ENCODE measurements at places on chromosomes 4 and X.

DNA sequence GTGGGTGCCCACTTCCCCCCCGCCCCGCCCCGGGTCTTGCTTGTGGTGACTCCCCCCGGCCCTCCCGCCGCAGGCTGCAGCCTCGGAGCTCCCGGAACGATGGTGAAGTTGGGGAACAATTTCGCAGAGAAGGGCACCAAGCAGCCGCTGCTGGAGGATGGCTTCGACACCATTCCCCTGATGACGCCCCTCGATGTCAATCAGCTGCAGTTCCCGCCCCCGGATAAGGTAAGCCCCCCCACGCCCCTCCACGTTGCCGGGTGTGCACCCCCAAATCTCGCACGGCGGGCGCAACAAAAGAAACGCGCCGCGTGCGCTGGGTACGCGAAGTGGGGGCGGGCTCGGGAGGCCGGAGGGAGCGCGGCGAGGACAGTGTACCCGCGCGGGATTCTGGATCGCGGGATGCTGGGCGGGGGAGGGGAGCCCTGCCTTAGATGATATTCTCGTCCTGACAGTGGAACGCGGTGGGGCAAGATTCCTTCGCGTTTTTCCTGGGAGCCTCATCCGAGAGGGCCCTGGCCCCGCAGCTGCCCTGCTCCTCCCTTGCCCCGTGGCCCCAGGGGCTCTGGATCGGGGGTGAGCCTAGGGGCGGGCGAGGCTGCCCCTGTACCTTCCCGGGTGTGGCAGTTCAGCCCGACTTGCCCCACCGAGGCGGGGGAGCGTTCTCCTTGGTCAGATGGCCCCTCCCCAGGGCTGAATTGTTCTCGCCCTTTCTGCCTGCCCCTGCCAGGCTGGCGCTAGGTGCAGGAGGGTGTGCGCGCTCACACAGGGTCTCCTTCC is 819 bp downstream of the NSG1 start:
- no peak for DNase-seq

- DNase-seq = no peak
Measured at GRCh38 chr4:24559889-24560288, 24.5 kb downstream of the DHX15 start.

GRCh38 chr4:14165222-14165920 is 537.8 kb upstream of the BOD1L1 start:
- DNase-seq = peak; percentile 71

GRCh38 chrX:100098660-100099375 is 311.3 kb downstream of the PCDH19 start:
- no peak for DNase-seq

DNA sequence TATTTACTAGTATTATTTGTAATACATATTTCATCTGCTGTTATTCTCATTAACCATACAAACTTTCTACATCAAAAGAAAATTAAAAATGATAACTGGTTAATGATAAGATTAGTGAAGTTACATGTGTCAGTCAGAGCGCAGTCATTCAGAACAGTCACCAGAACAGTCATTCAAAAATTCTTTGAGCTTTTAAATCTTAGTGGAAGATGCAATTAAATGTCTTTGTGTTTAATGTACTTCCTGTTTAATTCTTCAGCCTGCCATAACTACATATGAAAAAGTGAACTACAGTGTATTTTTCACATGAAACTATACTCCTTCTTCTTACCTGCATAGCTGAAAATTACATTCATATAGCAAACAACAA is 179.7 kb upstream of the NDST4 start:
- DNase-seq = no peak

GRCh38 chr4:11014199-11014598 is 329.6 kb upstream of the CLNK start:
- DNase-seq = no peak

DNA sequence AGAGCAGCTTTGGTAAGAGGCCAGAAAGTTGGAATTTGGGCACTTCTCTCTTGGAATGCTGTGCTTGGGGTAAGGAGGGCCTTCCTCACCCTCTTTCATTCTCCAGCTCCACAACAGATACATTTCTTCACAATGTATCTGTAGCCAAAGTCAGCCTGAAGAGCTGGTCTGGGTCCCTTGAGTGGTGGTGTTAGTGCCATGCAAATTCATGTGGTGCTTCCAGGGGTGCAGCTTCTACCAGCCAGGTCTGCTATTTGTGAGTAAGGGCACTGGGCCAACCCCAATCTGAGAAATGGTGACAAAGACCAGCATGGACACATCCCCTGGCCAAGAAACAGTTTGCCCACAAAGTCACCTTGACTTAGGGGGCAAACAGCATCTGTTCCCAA is 17.8 kb downstream of the AMER1 start:
- no peak for DNase-seq

DNA sequence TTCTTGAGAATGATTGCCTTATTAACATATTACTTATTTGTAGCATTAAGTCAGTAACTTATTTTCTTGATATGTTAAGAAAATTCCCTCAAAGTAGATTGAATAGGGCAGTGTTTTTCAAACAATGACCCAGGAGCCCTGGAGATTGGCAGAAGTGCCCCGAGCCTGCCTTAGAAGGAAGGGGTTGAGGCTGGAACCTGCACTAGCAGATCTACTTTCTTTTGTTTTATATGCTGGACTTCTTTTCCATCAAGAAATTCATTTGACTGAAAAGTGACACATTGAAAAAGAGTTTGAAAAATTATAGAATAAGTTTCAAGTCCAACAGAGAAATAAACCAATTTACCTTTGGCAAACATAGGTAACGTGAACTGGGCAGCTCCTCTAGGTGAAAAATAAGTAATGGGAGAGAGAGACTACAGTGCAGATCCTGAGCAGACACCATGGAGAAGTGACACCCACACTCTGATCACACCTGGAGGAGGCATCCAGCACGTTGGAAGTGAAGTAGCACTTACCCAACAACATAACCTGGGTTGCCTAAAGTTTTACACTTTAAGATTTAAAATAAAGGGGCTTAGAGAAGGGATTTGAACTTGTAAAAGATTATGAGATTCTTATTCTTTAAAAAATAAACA is 18.6 kb downstream of the ARSJ start:
- no peak for DNase-seq

DNA sequence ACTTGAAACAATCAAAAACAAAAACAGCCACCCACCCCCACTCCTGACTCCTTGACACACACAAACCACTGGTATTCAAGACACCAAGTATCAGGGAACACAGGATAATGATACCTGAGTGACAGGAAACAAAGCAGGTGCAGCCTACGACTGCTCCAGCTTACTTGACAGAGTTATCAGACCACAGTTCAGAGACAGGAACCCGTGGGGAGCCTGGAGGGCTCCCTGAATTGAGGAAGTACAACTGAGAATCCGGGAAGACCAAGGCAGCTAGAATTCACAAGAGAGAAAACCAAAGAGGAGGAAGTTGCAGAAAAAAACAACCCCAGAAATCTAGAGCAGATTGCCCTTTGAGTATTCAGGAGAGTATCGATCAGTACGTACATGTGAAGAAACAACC is 20.5 kb downstream of the COMMD8 start:
- no peak for DNase-seq

- DNase-seq = no peak
Measured at GRCh38 chrX:40227125-40227524, 129.4 kb upstream of the BCOR start.
